T-helper 17 cell (primary cell): ENCODE measurements at places on chromosomes 11 and 22.
A peak's percentile ranks its signal among the peaks of the same experiment; 100 is the strongest.

DNA sequence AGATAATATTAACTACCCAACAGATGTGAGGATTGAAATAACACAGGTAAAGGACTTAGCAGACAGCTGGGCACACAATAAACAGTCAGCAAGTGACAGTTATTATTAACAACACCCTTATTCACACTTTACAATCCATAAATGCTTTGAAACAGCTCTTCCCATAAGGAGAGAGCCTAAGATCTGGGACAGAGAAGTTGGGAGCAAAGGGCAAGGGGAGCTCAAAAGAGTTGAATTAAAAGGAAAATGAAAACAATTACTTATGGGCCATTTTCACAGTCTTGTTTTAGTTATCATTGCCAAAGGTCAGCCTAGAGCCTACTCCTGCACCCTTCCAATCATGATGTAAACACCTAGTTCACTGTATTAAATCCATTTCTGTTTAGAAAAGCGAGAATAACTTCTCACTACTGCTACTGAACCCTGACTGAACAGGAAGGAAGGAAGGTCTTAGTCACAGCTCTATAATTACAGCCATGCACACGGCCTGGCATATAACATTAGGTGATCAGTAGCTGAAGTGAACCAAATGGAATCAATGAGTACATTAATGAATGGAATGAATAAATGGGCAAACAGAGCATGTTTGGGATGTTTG, 111.3 kb downstream of the PLEKHA7 start:
- H3K36me3 ChIP-seq, result no peaks in the 10 kb centered on the region
- DNase-seq, result no peak
- no peaks in the 10 kb centered on the region for H3K27me3 ChIP-seq
- H3K4me1 ChIP-seq, result peaks cover 22% of the 10 kb centered on the region
- no peak overlapping the region for H3K27ac ChIP-seq
- peak overlapping the region; percentile 16 for H3K4me3 ChIP-seq

- H3K36me3 ChIP-seq, result no peaks in the 10 kb centered on the region
- no peak overlapping the region for H3K27ac ChIP-seq
- no peak overlapping the region for H3K4me3 ChIP-seq
- H3K27me3 ChIP-seq, result peaks cover 52% of the 10 kb centered on the region
- no peak for DNase-seq
- H3K4me1 ChIP-seq, result no peaks in the 10 kb centered on the region
Observed at GRCh38 chr11:134589129-134589528, 177.1 kb upstream of the B3GAT1 start.

DNA sequence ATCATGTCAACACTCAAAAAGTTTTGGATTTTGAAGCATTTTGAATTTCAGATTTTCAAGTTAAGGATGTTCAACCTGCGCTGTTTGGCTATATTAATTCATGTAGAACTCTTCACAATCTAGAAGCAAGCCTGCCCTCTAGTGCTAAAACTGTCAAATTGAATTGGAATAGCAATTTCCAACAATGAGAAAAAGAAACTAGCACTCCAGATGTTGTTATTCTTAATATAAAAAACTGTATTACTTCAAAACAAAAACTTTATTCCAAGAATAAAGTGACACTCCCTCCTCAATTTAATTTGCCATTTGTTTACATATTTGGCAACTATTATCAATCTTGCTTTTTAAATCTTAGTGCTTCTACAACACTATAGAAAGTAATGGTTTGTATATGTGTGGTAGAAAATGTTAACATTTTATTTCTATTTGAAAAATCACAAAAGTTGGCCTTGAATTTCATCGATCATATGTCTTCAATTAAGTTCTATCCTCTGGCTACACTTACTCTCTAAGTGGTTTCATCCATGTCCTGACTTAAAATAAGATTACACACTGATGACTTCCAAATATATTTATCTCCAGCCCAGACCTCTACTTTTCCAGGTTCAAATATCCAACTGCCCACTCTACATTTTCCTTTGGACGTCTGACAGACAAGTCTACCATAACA, 36.6 kb downstream of the DCUN1D5 start:
- H3K4me3 ChIP-seq, result no peak overlapping the region
- H3K27me3 ChIP-seq, result no peaks in the 10 kb centered on the region
- no peak for DNase-seq

DNA sequence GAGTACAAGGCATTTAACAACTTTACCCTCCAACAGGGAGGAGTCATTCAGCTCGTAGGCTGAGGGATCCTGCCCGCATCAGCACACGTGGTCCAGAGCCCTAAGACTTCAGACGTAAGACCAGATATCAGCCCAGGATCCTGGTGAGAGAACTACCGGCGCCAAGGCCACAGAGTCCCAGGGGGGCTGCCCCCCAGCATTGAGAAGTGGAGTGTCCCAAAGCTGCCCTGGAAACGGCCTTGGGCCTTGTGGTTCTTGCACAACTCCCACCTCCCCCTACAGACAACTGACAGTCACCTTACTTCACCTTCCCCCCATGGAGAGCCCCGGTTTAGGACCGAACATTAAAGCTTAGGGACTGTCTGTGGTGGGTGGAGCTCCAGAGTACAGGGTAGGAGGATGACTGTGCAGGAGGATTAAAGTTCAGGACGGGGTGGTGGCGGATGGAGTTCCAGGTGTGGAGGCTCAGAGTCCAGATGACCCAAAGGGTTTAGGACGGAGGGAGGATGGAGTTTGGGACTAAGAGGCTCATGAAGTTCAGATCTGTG, 1.0 kb downstream of the C11orf91 start:
- no peak overlapping the region for H3K27ac ChIP-seq
- H3K36me3 ChIP-seq, result peaks cover 6% of the 10 kb centered on the region
- peaks cover 24% of the 10 kb centered on the region for H3K27me3 ChIP-seq
- peak overlapping the region; percentile 90 for H3K4me3 ChIP-seq

- no peaks in the 10 kb centered on the region for H3K36me3 ChIP-seq
- no peak overlapping the region for H3K4me3 ChIP-seq
- DNase-seq, result no peak
- H3K27ac ChIP-seq, result no peak overlapping the region
Observed at GRCh38 chr11:62394825-62395538, 23.9 kb upstream of the SCGB1A1 start.

- peaks cover 40% of the 10 kb centered on the region for H3K27me3 ChIP-seq
- H3K4me3 ChIP-seq, result no peak overlapping the region
Observed at GRCh38 chr11:22786475-22786874, 43.1 kb downstream of the SVIP start.

DNA sequence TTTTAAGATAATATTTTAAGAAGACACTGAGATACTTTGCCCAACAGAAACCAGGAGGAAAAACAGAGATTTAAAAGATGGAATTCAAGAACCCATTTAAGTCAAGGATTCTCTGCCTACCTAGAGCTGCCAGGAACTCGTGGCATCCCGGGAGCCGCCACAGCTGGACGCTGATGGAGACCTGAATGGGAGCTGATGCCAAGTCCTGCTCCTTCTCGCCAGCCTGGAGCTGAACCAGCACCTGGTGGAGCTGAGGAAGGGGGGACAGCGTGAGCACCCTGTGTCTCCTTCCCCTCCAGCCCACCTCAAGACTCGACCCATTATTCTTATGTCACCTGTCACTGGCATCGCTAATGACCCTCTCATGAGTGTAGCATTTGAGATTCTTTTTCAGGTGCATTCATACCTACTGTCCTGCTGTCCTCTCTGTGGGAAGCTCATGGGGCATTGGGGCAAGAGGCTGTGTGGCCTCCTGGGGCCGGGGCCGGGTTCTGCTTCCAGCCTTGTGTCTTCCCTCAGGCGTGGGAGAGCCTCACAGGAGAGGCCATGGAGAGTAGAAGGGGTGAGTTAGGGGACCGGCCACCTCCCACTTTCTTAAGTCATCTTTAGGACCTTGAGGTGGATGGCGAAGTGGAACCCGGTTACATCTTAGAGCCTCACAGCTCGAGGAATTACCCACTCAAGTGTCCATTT, 70.8 kb upstream of the PITPNB start:
- DNase-seq, result no peak
- no peaks in the 10 kb centered on the region for H3K27me3 ChIP-seq
- no peak overlapping the region for H3K27ac ChIP-seq

- no peak for DNase-seq
- H3K36me3 ChIP-seq, result no peaks in the 10 kb centered on the region
- peaks cover 30% of the 10 kb centered on the region for H3K27me3 ChIP-seq
- peaks cover 4% of the 10 kb centered on the region for H3K4me1 ChIP-seq
- H3K4me3 ChIP-seq, result peak overlapping the region; percentile 88
- no peak overlapping the region for H3K27ac ChIP-seq
Observed at GRCh38 chr11:46294365-46295309, 17.2 kb downstream of the CREB3L1 start.

- H3K27me3 ChIP-seq, result no peaks in the 10 kb centered on the region
- H3K36me3 ChIP-seq, result no peaks in the 10 kb centered on the region
- peaks cover 13% of the 10 kb centered on the region for H3K4me1 ChIP-seq
- DNase-seq, result no peak
- H3K4me3 ChIP-seq, result no peak overlapping the region
Observed at GRCh38 chr11:126357969-126358762, 2.7 kb downstream of the ST3GAL4 start.

GRCh38 chr11:117911694-117912093, 17.5 kb downstream of the TMPRSS13 start:
- H3K36me3 ChIP-seq, result peaks cover 5% of the 10 kb centered on the region
- peaks cover 24% of the 10 kb centered on the region for H3K27me3 ChIP-seq
- no peak overlapping the region for H3K27ac ChIP-seq
- no peak for DNase-seq
- H3K4me1 ChIP-seq, result peaks cover 18% of the 10 kb centered on the region

GRCh38 chr22:23380911-23381310, 199.2 kb downstream of the IGLL1 start:
- H3K27ac ChIP-seq, result no peak overlapping the region
- H3K27me3 ChIP-seq, result peaks cover 20% of the 10 kb centered on the region
- H3K36me3 ChIP-seq, result no peaks in the 10 kb centered on the region
- H3K4me3 ChIP-seq, result no peak overlapping the region
- no peaks in the 10 kb centered on the region for H3K4me1 ChIP-seq

GRCh38 chr11:1194977-1195681, 27.7 kb upstream of the MUC5B start:
- DNase-seq, result peak; percentile 5
- no peaks in the 10 kb centered on the region for H3K36me3 ChIP-seq
- H3K4me1 ChIP-seq, result no peaks in the 10 kb centered on the region
- no peak overlapping the region for H3K27ac ChIP-seq

DNA sequence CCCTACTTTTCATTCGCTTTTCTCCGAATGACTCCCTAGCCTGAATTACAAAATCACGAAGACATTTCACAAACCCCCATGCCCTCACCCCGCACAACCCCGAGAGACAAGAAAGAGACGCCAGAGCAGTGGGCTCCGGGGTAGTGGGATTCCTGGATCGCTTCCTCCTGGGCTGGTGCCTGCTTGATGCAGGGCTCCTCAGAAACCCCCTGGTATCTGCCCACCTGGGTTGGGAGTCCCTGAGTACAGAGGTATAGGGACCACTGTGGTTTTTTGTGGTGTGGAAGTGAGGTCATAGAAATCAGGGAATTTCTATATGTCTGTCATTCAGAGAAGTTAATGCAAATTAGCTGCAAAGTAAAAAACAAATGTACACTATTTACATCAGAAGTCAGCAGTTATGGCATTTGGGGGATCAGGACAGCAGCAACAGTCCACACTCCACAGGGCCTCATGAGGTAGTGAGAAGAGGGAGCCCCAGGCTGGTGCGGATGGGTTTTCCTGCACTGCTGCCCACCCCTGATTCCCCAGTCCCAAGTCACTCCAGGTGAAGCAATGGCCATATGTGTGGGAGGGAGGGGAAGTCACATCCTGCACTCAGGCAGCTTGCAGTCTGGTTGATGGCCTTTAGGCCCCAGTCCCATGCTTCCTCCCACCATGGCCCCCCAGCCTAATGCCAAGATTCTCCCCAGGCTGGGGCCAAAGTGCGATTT, 39.6 kb downstream of the BUD13 start:
- peaks cover 29% of the 10 kb centered on the region for H3K27me3 ChIP-seq
- H3K36me3 ChIP-seq, result no peaks in the 10 kb centered on the region
- H3K4me1 ChIP-seq, result peaks cover 13% of the 10 kb centered on the region
- no peak overlapping the region for H3K4me3 ChIP-seq

DNA sequence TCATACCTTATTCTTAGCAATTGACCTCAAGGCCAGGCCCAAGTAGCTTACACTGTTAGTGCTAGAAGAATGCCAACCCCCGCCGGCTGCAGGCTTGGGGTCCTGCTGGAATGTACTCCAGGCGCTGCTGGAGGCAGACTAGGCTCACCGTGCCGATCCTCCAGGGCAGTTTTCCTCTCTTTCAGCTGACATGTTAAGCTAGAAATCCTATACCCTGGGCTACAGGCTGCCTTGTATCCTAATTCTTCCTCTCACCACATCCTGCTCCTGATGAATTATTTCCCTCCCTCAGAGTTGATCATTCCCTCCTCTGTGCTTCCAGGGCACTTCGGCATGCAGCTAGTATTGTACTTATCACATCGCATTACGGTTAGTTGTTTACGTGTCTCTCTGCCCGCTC, 3.4 kb downstream of the SPTBN2 start:
- peaks cover 14% of the 10 kb centered on the region for H3K4me1 ChIP-seq
- no peak for DNase-seq
- H3K27ac ChIP-seq, result no peak overlapping the region
- H3K4me3 ChIP-seq, result no peak overlapping the region
- peaks cover 56% of the 10 kb centered on the region for H3K27me3 ChIP-seq

DNA sequence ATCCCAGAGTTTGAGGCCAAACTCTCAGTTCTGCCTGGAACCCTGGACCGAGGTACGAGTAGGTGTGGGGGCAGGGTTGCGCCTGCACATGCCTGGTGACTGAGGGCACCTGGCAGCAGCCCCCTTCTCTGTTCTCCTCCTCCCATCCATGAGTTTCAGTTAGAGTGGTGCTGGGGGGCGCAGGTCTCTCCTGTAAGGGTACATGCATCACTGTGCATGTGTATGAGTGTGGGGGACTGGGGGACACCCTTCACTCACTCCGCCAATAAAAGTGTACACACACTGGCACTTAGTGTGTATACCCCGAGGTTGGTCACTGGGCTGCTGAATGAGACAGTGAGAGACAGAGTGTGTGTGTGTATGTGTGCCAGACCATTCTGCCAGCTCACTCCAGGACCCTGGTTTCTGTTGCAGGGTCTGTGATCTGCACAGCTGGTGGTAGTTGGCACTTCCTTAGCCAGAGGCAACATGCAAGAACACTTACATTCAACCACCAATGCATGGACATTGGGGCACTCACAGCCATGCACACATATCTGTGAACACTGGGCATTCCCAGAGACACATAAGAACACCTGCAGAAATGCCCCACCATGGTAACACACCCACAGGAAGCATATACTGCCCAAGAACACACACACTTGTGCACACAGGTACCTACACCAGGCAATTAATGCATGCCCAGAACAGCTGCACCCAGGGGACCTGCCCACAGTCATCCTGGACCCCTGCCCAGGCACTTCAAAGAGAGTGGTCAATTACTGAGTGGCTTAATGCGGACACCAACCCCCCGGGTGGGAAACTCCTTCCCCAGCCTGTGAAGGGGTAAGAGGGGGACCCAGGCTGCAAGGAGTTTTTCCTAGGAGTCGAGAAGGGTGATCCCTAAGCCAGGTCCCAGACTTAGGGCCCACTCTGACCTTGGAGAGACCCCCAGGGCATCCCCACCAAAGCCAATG, 1.2 kb upstream of the NRXN2 start:
- H3K4me3 ChIP-seq, result peak overlapping the region; percentile 68
- peaks cover 22% of the 10 kb centered on the region for H3K4me1 ChIP-seq
- no peak for DNase-seq
- H3K27me3 ChIP-seq, result peaks cover 25% of the 10 kb centered on the region
- no peak overlapping the region for H3K27ac ChIP-seq

GRCh38 chr11:66981976-66982578, 7.0 kb downstream of the C11orf86 start:
- peaks cover 7% of the 10 kb centered on the region for H3K4me1 ChIP-seq
- no peak overlapping the region for H3K4me3 ChIP-seq
- no peak overlapping the region for H3K27ac ChIP-seq
- no peak for DNase-seq
